ENCODE measurements at places on chromosomes 3 and 15.

DNA sequence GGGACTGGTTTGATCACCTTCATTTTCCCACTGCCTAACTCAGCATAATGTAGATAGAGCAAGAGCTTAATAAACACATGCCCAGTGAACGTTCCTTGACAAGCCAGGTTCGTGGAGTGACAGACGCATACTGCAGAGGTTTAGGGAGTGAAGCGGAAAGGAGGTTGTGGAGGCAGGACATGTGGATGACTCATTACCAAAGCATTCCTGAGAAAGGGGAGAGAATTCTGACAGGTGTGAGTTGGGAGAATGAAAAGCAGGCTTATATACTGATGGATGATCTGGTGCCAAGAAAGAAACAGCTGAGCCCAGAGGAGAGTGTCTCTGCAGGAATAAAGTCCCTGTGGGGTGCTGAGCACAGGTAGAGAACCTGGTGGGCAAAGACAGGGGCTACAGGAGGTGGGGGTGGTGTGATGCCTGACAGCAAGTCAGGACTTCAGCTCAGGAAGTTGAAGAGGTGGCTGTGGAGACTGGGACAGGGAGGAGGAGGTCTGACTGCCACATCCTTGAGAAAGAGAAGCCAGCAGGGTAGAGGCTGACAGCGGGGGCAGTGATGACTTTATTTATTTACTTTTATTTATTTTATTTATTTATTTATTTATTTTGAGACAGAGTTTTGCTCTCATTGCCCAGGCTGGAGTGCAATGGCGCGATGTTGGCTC lies 2.4 kb upstream of the RPL29 start:
- DNase-seq: no peak

- DNase-seq: no peak
Observed at GRCh38 chr3:23254282-23254681, 51.2 kb downstream of the UBE2E2 start.

DNA sequence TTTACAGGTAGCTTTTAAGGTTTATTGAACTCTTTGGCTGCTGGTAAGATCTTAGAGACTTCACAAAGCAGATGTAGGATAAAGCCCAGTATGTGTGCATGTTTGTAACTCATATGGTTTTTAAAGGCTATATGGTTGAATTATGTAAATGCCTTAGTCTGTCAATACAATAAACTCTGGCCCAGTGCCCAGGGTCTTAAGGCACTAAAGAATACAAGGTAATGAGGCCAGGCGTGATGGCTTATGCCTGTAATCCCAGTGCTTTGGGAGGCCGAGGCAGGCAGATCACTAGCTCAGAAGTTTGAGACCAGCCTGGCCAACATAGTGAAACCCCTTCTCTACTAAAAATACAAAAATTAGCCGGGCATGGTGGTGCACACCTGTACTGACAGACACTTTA lies 170.3 kb upstream of the CGNL1 start:
- DNase-seq: no peak

GRCh38 chr3:167188592-167188991 lies 191.5 kb downstream of the ZBBX start:
- DNase-seq: no peak

- DNase-seq: no peak
Observed at GRCh38 chr3:179324270-179324754, 1.5 kb downstream of the ZNF639 start.

- DNase-seq: peak; percentile 21
Observed at GRCh38 chr3:109071350-109072142, 46.4 kb downstream of the MORC1 start.

GRCh38 chr3:71062037-71062932 lies 521.2 kb downstream of the FOXP1 start:
- DNase-seq: peak; percentile 27

DNA sequence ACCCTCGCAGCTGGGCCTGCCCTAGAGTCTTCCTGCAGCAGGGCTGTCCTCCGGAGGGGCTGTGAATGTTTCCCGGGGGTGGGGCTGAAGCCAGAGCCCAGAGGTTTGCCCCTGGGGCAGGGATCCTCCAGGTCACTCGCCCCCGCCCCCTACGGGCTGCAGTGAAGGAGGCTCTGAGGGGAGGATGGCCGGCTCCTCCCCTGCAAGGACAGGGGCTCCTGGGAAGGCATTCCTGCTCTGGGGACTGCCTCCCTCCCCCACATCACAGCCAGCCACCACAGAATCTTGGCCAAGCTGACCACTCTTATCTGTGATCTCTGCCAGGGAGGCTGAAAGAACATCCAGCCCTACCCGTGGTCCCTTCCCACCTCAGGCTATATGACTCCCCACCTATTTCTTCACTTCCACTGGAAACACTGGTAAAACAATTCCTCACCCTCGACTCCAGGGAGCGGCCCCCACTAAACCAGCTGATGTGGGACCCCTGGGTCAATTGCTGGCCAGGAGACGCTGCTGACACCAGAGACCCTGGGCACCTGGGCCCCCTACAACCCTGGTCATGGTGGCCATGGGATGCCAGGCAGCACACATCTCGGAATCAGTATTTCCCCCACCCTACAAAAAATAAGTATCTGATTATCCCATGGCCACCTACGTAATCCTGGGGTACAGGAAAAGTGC lies 66.0 kb downstream of the HMCES start:
- no peak for DNase-seq

GRCh38 chr3:38724392-38724736 lies 74.9 kb upstream of the SCN5A start:
- no peak for DNase-seq

- no peak for DNase-seq
Observed at GRCh38 chr3:111924283-111924682, 54.5 kb upstream of the ABHD10 start.

DNA sequence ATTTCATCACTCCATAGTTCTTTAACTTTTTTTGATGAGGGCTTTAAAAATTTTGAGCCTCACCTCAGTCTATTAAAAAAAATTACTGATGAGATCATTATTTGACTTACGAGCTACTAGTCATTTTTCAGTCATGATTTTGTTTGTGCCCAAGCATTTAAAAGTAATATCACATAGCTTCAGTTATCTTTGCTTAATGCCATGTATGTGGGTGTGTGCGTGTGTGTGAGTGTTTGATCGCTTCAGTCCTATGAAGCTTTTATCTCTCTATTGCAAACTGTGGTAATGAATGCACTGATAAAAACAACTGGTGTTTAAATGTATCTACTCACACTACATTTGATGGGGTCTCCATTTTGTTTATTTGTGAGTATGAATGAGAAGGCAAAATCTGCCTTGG lies 49.8 kb downstream of the RSRC1 start:
- DNase-seq: no peak

- no peak for DNase-seq
Observed at GRCh38 chr3:52477796-52478095, 17.4 kb upstream of the STAB1 start.

GRCh38 chr15:63019511-63020109 lies 22.9 kb upstream of the TPM1 start:
- no peak for DNase-seq

GRCh38 chr3:172036541-172037215 lies 2.7 kb upstream of the FNDC3B start:
- DNase-seq: no peak

DNA sequence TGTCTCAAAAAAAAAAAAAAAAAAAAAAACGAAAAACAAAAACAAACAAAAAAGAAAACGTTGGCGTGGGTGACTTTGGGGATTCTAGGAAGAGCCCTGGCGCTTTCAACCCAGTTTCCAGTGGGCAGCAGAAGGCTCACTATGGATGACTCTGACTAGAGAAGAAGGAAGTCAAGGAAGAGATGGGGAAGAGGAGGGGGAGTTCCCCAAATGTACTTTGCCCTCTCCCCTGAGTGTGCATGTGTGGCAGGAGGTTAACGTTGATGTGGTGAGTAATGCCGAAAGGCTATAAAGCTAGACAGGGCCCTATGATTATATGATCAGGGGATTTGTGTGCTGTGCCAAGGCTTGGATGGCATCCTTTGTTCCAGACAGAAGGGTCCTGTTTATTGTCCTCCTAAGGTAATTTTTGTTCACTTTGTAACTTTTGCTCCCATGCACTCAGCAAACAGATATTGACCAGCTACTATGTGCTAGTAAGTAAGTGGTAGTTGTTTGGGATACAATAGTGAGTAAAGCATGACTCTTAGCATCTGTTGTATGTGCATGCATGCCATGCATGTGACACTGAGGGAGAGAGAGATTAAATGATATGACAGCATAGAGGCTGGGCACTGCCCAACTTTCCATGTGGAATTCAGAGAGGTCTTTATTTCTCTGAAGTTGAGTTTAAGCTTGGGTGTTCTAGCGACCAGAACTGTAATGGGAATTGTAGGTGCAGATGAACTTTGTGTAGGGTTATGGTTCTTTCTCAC lies 750 bp upstream of the HHLA2 start:
- peak; percentile 31 for DNase-seq

DNA sequence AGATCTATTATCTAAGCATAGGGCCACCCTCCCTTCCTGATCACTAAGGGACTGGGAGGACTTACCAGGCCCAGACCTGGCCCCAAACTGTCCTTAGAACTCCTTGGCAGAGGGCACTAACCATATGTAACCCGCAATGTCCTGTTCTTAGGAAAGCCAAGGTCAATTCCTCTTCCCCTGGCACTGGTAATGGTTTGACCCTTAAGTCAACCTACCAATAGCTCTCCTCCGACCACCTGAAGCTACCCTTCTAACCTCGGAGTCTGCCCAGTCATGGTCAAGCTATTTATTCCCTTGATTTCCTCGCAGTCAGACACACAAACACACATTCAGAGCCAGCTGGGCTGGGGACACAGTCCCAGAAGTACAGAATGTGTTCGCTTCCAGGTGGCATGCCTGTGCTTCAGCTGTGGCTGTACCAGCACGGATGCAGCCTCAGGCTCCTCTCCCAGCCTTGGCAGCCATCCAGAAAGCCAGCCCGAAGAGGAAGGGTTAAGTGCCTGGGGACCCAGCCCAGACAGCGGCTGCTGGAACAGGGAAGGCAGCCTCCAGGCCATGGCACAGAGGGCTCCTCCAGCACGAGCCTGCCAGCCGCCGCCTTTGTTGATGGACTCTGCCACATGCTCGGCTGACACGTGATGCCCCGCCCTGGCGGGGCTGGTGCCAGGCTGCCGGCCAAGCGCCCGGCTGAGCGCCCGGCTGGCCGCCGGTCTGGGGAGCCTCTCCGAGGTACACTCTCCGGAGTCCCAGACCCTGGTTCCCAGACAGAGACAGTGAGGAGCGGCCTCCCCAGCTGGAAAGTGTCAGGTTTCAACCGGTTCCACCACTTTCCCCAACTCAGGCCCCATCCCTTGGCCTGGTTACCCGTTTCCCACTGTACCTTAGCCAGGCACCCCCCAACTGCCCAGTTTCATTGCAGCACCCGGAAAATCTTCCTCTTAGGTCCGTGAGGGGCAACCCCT lies 5.5 kb downstream of the BMF start:
- no peak for DNase-seq

- no peak for DNase-seq
Observed at GRCh38 chr3:156206157-156206556, 85.8 kb downstream of the KCNAB1 start.

DNA sequence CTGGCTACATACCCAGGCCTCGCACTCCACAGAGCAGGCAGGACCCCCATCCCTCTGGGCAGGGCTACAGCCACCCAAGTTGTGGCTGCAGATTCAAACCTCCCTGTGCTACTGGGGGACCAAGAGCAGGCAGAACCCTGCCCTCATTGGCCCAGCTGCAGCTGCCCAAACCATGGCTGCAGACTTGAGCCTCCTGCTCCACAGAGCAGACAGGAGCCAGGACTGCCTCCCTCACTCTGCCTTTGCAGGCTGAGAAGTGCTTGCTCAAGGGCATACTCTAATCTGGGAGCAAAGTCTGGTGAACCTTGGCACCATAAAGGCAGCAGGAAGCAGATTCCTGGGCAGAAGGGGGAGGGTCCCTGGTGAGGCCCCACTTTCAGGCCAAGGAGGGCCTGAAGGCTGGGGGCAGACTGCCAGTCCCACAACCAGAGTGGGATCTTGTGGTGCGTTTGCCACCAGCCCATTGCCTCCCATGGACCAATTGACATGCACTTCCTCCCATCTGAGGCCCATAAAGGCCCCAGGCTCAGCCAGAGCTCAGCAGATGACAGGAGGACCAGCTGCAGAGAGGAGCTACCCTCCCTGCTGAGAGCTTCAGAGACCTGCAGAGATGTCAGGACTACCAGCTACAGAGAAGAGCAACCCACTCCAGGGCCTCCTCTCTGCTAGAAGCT lies 64.2 kb upstream of the EPHA6 start:
- no peak for DNase-seq

GRCh38 chr15:52076889-52077781 lies 35.4 kb downstream of the BCL2L10 start:
- DNase-seq: peak; percentile 83

GRCh38 chr15:81336568-81336967 lies 12.6 kb upstream of the STARD5 start:
- DNase-seq: peak; percentile 24

GRCh38 chr3:24678021-24678420 lies 183.4 kb upstream of the THRB start:
- DNase-seq: no peak

DNA sequence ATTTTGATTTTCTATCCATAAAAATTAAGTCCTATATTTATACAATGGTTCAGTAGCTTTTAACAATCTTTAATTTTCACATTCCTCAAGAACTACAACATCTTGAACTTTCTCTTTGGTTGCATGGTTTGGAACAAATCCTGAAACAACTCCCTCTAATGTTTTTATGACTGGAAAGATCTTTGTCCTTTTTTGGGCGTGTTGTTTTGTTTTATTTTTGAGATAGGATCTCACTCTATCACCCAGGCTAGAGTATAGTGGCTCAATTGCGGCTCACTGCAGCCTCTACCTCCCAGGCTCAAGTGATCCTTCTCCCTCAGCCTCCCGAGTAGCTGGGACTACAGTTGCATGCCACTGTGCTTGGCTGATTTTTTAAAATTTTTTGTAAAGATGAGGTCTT lies 4.0 kb downstream of the STX19 start:
- DNase-seq: no peak

GRCh38 chr15:27358751-27359434 lies 387.9 kb downstream of the GABRG3 start:
- peak; percentile 4 for DNase-seq

GRCh38 chr3:24270204-24270691 lies 224.4 kb downstream of the THRB start:
- no peak for DNase-seq

GRCh38 chr3:191336833-191337232 lies 6.5 kb upstream of the UTS2B start:
- DNase-seq: no peak

DNA sequence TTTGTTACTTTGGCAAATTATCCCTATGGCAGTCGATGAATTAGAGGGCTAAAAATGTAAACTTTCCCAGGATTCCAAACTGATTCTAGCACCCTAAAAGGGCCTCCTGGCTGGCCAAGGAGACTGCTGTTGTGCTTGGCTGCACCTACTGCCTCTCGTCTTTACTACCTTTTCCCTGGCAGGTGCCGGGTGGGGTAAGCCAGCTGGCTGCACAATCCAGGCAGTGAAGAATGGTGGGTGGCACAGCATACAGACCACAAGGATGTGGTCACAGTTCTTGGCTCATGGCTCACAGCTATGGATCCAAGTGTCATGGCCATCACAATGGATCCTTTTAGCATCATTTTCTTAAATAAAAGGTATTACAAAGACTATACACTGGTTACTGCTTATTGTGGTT lies 20.7 kb upstream of the SLC25A26 start:
- no peak for DNase-seq

Data from suppressor macrophage treated with lipopolysaccharide for 4 hours (primary cell).